Activated CD4-positive, alpha-beta T cell treated with anti-CD3 and anti-CD28 coated beads for 4 hours (primary cell): ENCODE measurements at places on chromosomes 7 and 10.

DNA sequence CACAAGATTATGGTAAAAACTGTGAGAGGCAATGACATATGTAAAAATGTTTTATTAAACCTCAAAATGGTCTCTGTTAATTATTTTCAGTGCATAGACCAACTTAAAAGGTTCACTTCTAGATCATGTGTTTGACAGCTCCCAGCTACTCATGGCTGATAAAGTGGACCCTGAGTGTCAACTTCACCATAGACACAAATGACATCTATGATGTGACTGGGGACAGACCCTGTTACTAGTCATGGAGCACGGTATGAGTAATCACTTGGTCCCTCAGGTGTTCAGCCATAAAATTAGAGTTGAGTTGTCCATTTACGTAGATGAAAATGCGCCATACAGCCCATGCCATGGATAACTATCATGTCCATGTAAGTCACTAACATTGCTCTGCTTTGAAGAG lies 199.8 kb downstream of the ZNF365 start:
- DNase-seq: no peak

- DNase-seq: no peak
Observed at GRCh38 chr10:92750791-92751533, 61.2 kb downstream of the HHEX start.

GRCh38 chr7:8128449-8129317 lies 133.3 kb downstream of the ICA1 start:
- no peak for DNase-seq

DNA sequence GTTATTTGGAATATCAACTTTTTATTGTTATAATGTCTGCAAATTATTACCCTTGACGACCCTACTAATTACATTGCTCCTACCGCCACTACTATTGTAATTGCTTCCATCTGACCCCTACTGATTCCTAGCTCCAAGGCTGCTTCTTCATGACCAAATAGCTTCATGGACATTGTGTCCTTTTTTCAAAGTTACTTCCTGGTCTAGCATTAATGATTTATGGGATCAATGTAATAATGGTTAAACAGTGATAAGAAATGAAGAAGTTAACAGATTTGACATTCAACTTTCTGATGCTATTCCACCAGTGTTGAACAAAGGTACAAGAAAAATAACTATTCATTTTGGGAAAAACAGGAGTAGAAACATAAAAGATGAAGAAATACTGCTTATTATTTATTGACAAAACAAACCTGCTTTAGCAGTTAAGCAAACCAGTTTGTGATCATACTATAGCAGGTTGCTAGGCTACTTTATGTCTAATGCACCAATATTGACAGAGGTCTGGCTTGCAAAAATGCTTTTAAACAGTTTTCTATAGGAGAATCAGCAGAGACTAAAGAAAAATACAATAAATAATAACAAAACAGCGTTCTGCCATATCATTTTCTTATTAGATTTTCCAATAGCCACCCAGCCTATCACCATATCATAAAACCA lies 125.8 kb downstream of the PCLO start:
- DNase-seq: no peak

- DNase-seq: no peak
Observed at GRCh38 chr7:143497008-143497795, 19.5 kb downstream of the TAS2R41 start.

GRCh38 chr7:77327932-77328628 lies 88.1 kb downstream of the GSAP start:
- no peak for DNase-seq

- peak; percentile 61 for DNase-seq
Observed at GRCh38 chr7:130959743-130960207, 225.8 kb upstream of the KLF14 start.

DNA sequence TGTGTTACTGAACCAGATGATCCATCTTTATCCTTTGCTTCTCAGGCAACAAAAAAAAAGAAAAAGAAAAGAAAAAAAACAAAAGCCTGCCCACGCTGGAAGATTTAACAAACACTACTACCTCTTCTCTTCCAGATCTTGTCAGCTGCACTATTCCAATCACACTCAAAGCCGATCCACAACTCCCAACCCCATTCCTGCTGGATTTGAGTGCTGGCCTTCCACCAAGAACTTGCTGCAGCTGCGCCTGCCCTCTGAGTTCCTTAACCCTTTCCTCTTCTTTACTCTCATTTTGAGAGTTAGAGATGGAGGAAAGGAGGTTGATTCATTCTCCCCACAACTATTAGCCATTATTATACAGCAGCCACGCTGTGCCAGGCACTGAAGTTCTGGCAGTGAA lies 16.0 kb upstream of the ITGA8 start:
- DNase-seq: no peak

DNA sequence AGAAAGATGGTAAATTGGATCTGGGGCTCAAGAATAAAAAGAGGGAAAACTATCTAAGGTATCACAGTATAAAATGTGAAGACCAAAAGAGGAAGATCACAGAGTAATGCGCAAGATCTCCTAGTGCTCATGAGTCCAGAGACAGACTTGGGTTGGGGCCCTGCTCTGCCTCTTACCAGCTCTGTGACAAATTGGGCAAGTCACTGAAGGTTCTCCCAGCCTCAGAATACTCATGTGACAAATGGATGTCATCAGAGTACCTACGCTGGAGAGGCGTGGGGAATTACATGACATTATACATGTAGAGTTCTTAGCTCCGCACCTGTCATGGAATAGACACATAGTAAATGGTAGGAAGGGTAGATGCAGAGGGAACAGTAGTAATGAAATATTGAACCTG lies 124.4 kb downstream of the DOCK4 start:
- no peak for DNase-seq

GRCh38 chr10:86603256-86603655 lies 51.1 kb upstream of the OPN4 start:
- no peak for DNase-seq

- DNase-seq: no peak
Observed at GRCh38 chr10:70742537-70743429, 42.4 kb downstream of the TBATA start.

DNA sequence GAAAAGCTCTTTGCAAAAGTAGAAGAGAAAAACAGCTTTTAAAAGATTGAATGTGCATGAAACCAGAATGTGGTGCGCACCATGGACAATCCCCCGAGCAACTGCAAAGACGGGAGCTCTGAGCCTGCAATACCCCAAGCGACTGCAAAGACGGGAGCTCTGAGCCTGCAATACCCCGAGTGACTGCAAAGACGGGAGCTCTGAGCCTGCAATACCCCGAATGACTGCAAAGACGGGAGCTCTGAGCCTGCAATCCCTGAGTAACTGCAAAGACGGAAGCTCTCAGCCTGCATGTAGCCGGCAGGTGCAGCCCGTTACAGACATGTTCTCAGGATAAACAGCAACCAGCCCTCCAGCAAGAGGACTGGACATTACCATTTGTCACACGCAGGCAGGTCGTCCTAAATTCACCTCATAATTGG lies 6.2 kb downstream of the ZNF775 start:
- DNase-seq: no peak

DNA sequence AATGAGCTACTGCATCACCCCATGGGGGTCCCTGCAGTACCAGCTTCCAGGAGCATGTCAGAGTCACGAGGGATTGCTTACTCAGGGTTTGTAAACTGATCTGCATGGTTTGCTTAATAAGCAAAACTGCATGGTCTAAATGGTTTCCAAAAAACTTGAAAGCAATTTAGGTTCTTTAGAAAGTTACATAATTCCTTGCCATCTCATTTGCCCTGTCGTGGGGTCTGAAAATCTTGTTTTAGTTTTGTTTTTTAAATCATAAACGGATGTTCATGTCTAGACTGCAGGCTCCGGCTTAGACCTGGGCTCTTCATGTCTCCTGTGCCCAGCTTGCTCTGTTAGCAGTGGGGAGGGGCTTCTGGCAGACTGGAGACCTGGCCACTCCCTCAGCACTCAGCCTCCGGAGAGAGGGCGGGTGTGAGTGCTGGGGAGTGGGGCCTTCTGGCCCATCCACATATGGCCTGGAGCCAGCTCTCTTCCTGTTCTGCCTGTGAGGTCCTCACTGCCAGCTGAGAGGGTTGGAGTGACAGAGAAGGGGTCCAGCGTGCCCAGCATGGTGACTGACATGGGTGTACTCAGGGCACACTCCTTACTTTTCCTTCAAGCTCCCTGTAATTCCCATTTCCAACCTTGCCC lies 17.5 kb downstream of the PRF1 start:
- DNase-seq: no peak

DNA sequence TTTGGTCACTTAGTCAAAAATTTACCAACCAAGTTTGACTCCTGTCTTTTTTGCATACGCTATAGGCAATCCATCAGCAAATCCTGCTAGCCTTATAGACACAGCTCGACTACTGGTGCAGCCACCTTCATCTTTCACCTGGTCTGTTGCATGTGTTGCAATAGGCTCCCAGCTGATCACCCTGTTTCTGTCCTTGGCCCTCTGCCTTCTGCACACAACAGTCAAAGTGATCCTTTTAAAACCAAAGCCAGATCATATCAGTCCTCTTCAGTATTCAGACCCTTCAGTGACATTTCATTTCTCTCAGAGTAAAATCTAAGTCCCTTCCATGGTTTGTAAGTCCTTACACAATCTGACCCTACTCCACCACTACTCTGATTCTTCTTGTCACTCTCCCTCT lies 10.9 kb upstream of the CDK6 start:
- DNase-seq: no peak

DNA sequence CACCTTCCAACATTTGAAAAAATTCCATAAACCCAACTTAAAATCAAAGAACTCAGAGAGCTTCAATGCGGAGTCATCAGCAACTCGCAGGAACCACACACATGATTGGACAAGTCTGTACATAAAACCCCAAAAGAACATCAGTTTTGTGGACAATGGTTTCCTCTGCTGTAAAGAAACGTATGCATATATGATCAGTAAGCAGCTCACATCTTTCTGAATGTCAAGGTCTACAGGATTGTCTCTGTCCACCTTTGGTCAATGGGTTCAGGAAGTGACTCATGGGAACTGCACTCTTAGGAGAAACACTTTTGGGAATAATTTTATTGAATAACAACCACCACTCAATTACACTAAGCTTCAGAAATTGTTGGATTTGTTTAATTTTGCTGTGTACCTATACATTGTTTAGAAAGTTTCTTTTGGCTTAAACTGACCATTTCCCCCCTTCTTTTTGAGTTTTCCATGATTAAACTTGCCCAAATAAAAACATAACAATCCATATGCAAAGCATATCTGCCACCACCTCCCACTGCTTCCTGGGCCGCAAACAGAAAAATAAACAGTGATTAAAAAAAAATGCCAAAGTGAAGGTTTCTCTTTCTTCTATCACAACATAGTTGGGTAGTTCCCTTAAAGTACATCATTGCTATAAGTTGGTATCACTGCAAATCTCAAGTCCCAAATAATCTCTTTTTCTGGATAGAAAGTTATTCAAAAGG lies 27.3 kb upstream of the AFAP1L2 start:
- DNase-seq: no peak

DNA sequence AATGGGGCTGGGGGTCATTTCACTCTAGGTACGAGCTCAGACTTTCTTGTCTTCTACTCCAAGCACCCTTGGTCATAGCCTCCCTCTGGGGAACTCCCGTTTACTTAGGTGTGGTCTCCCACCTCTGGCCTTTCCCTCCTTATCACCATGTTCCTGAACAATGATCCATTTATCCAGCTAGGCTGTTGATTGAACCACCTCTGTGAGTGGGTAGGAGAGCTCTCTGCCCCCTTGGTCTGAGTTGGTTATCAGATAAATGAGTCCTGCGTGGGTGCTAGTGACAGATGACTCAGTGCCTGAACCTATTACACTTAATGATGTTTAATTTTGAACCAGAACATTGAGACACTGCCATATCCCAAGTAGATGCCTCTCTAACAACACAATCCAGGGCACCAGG lies 9.4 kb downstream of the BLNK start:
- DNase-seq: no peak

DNA sequence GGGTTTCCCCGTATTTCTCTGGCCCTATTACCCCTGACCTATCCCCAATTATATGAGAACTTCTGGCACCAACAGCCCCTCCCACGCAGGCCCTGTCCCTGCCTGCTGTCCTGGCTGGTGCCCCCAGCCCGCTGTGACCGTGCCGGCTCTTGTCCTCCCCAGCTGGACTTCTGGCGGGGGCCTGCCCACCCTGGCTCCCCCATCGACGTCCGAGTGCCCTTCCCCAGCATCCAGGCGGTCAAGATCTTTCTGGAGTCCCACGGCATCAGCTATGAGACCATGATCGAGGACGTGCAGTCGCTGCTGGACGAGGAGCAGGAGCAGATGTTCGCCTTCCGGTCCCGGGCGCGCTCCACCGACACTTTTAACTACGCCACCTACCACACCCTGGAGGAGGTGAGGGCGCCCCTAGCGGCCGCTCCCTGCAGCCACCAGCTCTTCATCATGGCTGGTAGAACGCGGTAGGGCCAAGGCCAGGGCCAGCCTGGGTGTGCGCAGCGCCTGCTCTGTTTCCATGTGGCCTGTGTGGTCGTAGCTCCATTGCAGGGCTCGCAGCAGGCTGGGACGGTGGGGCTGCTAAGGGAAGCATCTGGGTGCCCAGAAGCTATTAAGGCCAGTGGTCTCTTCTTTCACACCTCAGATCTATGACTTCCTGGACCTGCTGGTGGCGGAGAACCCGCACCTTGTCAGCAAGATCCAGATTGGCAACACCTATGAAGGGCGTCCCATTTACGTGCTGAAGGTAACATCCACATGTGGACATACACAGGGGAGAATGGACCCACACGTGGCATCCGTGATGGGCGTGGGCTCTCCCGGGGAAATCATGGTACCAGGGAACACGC lies 1.4 kb downstream of the CPA1 start:
- DNase-seq: no peak

DNA sequence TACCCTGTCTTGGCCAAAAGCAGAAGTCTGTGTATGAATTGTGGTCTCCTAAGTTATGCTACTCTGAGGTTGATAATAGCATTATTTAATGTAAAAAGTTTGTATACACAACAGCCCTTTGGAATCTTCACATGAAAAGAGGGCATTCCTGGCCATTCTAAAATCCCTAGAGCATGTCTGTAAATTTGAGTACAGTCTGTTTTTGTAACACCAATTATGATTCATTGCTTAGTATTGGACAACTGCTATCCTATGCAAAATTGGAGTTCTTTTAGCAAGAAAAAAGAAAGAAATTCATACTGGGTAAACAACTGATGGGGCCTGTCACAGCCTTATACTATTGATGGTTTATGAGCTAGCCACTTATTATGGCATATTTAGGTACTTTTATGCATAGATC lies 10.2 kb downstream of the CUTC start:
- no peak for DNase-seq

DNA sequence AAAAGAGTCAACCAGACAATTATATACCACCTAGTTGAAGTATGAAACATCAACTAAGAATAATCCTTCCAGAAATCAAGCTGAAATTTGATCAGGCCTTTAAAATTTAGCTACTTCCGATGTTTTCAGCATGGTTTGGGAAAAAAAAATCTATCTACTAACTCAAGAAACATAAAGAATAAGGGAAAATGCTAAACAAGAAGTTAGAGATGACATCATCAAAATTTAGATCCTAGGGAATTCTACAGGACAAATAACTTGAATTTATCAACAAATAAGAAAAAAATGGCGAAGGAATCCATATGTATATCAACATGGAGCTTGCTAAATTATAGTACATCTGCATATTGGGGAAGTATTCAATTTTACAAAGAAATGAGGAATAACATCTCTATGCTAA lies 36.3 kb downstream of the HYAL4 start:
- no peak for DNase-seq
